NCI-H1417 treated with DMSO at 0.1 percent for 48 hours (cell line): ENCODE measurements at places on chromosomes 11 and 22.

- DNase-seq, result no peak
Measured at GRCh38 chr11:75896843-75897419, 81.9 kb downstream of the UVRAG start.

GRCh38 chr22:46058591-46059519 lies 81.9 kb upstream of the WNT7B start:
- DNase-seq, result no peak

DNA sequence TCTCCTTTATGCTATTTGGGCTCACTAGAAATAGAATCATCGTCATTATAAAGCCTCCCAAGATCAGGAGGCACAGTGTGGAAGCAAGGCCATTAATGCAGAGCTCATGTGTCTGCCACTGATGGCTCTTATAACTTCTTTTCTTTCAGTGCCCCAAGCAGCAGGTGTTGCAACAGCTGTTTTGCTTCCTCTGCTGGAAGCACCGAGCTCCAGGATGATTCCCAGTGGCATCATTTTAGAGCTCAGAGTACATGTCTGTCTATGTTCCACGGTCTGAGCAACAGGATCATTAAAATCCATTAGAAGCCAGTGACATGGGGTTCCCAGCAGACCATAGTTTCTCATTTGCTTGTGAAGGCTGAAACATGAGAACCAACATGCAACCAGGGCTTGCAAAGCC lies 803.0 kb upstream of the FAT3 start:
- no peak for DNase-seq

- DNase-seq, result no peak
Measured at GRCh38 chr11:125224391-125225021, 60.0 kb downstream of the PKNOX2 start.

DNA sequence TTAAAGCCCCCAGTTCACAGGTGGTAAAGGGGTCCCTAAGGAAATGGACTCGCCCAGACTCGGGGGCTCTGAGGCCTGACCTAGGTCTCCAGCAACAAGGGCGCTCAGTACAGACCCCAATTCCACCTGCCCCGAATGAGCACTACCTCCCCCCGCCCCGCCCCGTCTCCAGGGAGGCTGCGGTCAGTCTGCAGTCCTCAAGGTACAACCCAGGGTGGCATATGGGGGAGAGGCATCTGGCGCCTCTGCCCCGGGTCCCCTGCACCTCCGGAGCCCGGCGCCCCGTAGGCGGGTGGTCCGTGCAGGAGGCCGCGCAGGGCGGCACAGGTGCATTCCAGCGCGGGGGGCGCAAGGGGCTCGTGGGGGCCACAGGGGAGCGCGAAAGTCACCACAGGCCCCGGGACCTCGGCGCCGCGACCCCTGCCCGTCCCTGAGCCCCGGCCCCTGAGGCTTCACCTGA lies 361 bp downstream of the CTSD start:
- DNase-seq, result no peak

- no peak for DNase-seq
Measured at GRCh38 chr11:103488031-103488461, 378.8 kb downstream of the DYNC2H1 start.

DNA sequence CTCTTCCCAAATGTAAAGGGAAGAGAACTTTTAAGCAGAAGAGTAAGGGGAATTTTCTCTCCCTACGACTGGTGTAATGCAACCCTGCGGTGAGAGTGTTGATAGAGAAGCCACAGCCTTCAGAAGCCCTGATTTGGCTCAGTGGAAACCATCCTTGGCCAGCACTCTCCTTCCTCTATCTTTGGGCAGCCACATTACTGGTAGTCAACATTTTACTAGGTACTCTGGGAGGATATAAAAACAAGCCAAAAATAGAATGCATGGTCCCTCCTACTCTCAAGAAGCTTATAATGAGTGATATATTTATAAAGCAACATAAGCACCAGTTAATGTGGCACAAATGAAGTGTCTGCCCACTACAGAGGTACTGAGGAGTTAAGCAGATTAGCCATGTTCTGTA lies 201.8 kb upstream of the NCAM1 start:
- no peak for DNase-seq

GRCh38 chr11:70193411-70194292 lies 9.4 kb upstream of the FADD start:
- DNase-seq, result no peak

- peak; percentile 38 for DNase-seq
Measured at GRCh38 chr11:536841-537621, at the start of gene LRRC56. Gene LRRC56, plus strand, starts transcription at chr11:537527. Its CDS starts 3,158 bp downstream, at chr11:540685.

DNA sequence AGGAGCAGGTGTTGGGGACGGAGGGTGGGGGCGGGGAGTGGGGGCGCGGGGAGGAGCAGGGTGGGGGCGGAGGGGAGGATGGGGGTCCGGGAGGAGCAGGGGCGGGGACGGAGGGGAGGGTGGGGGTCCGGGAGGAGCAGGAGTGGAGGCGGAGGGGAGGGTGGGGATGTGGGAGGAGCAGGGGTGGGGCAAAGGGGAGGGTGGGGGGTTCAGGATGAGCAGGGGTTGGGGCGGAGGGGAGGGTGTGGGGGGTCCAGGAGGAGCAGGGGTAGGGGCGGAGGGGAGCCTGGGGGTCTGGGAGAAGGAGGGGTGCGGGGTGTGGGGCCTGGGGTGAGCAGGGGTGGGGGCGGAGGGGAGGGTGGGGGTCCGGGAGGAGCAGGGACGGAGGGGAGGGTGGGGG lies 17.1 kb downstream of the CRELD2 start:
- DNase-seq, result no peak

DNA sequence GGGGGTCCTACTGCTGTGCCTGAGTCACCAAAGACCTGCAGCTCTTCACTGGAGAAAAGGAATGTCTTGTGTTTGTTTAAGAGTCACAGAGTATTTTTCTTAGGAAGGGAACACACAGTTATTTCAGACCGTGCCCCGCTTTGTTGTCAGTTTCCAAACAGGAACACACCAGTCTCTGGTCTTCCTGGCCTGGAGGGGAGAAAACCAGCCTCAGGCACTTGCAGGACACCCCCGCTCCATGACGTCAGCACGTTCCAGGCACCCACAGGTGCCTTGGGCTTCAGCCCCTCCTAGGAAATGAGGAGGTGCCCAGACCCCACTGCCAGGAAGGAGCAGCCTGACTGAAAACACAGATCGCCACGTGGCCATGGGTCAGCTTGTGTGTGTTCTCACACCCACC lies 5.4 kb downstream of the DEAF1 start:
- DNase-seq, result no peak

DNA sequence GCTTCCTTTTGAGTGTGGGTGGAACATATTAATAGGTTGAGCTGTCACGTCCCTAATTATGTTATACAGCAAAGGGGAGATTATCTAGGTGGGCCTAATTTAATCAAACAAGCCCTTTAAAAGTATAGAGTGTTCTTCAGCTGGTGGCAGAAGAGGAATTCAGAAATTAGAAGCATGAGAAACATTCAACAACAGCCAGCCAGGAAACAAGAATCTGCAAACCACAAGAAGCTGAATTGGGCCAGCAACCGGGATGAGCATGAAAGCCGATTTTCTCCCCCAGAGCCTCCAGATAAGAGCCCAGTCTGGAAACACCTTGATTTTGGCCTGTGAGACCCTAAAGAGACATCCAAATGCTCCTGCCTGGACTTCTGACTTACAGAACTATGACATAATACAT lies 105.8 kb upstream of the LDLRAD3 start:
- no peak for DNase-seq

DNA sequence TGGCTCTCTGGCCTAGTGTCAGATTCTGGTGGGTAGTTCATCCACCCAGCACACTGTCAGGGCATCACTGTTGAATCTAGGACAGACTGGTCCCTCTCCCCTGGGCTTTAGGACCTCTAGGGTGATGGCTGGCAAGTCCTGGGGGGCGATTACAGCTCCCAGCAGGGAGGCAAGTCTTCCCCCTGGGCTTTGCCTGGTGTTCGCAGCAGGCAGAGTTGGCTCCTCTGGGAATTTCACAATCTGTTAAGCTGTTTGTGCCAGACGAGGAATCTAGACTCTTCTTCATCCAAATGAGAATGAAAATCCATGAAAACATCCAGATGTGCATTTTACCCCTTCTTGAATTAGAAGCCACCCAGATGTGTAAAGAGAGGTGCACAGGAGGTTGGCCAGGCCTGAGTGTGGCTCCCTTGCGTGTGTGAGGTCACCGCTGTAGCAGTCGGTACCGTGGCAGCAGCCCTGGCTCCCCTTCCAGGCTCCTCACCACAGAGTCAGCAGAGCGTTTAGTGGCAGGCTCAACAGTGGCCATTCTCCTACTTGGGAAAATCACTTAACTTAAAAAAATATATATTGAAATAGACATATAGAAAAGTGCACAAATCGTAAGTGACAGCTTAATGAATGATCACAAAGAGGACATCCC lies 99.9 kb upstream of the TBCEL start:
- no peak for DNase-seq

- no peak for DNase-seq
Measured at GRCh38 chr11:61266602-61267001, 25.6 kb downstream of the PGA5 start.

GRCh38 chr22:24683691-24684090 lies 80.7 kb downstream of the GGT1 start:
- no peak for DNase-seq

- no peak for DNase-seq
Measured at GRCh38 chr11:69437001-69437875, 44.2 kb upstream of the LINC01488 start.
